ENCODE measurements at places on chromosomes 5 and 9.

GRCh38 chr5:72624641-72625236 lies 117.5 kb upstream of the ZNF366 start:
- DNase-seq: no peak

GRCh38 chr9:86557063-86557766 lies 203.0 kb upstream of the TUT7 start:
- DNase-seq: no peak

DNA sequence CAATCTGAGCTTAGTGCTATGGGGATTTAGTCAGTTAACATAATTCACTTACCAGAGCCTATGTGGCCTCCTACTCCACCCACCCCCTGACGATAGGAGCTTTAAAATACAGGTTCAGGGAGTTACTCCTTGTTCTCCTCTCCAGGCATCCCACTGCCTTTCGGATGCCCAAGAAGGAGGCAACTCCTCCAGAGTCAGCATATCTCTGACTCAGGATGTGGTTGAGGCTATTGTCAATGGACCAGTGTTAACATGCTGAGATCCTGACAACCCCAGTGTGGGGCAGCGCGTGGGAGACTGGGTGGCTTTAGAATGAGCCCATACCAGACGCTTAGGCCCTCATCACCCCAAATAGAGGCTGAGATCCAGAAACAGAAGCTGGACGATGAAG lies 27.4 kb downstream of the BICD2 start:
- DNase-seq: no peak

DNA sequence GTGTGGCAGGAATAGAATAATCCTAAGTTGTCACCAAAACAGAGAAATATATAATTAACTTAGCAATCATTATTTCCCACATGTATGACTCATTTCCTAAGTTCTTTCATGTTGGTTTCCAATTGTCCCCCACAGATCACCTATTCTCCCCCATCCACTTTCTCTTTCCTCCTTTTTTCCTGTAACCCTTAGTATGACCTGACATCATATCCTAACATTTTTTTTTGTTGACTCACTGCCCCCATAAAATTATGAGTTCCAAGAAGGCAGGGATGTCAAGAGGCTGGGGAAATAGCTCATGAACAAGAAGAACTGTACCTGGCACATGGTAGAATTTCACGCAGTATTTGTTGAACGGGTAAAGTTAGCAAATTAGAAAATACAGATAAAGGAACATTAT lies 186.7 kb downstream of the DCP2 start:
- DNase-seq: no peak

DNA sequence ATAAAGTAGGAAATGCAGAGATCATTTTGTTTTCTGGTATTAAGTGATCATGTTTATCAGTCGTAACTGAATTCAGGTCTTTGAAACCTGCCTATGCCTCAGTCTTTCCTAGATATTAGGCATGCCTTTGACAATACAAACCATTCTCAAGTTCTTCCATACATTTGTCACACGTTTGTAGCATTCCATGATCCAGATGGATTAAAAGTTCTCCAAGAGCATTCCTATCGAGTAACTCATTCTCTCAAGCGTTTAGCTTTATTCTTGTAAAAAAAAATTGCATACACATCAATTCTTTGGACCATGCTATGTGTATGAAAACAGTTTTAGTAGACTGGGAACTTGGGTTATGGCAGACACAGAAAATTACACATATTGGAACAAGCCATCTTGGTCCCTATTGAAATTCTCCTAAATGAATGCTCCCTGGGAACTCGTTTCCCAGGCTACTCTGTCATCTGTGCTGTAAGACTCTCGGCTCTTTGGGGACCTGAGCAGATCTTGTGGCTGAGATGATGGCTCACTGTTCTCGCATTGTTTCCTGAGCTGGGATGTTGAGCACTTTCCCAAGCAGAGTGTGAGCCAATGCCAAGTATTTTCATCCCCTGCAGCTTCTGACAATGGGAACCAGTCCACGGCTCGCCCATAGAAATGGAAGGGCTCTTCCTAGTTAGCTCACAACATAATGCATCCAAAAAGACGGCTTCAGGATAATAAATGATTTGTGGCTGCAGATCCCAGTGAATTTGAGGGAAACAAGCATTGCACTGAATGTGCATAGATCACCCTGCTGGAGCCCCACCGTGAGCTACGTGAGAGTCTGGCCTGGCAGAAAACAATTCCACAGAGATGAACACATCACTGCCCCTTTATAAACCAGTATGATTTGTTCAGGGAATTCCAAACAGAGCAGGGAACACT lies 230.2 kb downstream of the IRX1 start:
- no peak for DNase-seq

DNA sequence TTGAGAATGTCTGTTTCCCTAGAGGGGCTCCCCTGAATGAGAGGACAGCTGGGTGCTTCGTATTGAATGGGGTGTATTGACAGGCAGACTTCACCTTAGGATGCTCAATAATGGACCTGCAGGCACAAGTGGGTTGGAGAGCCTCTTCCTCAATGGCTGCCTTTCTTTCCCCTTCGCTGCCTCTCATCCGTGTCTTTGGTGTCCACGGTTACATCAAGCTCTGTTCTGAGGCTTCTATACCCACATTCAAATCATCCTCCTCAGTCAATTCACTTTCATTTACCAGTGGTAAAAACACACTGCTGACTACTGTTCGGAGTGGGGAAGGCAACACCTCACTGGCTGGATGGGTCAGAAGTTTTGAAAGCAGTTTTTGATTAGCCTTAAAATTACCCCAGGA lies 20.6 kb downstream of the LIX1 start:
- DNase-seq: no peak

- no peak for DNase-seq
Measured at GRCh38 chr9:29691758-29692407, 2118.6 kb upstream of the C9orf72 start.

DNA sequence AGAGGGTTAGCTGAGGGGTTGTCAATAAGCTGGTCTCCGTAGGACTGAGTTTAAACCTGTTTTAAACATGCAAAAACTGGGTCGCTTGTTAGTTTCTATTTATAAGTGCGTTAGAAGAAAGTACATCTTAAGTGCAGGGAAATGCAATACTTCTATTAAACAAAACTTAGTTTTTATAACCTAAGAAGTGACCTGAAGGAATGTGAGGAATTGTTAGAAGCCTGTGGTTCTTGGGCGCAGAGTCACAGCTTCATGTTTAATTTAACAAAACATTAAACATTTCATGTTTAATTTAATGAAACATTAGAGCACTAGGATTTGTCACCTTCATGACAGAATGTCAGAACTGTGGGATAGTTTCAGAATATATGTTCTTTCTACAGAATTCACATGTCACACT lies 469.2 kb upstream of the WWC1 start:
- DNase-seq: no peak

- no peak for DNase-seq
Measured at GRCh38 chr5:176889321-176890280, 9.5 kb downstream of the HK3 start.

GRCh38 chr5:37776826-37777225 lies 63.0 kb downstream of the GDNF start:
- no peak for DNase-seq

DNA sequence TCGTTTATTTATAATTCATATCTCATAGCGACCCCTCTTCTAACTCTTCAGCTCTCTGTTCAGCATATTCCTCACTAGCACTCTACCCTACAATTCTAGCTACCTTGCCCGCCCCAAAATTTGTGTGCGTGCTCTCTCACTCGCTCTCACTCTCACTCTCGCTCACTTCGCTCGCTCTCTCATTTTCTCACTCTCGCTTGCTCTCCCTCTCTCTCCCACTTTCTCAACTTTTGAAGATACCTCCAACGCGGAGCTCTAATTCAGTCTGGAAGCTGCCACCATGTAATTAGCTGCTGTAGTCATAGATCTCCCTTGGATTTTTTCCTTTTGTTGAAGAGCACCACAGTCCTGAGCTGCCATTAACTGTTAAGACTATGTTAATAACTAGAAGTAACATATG lies 30.4 kb downstream of the GPR21 start:
- DNase-seq: no peak

DNA sequence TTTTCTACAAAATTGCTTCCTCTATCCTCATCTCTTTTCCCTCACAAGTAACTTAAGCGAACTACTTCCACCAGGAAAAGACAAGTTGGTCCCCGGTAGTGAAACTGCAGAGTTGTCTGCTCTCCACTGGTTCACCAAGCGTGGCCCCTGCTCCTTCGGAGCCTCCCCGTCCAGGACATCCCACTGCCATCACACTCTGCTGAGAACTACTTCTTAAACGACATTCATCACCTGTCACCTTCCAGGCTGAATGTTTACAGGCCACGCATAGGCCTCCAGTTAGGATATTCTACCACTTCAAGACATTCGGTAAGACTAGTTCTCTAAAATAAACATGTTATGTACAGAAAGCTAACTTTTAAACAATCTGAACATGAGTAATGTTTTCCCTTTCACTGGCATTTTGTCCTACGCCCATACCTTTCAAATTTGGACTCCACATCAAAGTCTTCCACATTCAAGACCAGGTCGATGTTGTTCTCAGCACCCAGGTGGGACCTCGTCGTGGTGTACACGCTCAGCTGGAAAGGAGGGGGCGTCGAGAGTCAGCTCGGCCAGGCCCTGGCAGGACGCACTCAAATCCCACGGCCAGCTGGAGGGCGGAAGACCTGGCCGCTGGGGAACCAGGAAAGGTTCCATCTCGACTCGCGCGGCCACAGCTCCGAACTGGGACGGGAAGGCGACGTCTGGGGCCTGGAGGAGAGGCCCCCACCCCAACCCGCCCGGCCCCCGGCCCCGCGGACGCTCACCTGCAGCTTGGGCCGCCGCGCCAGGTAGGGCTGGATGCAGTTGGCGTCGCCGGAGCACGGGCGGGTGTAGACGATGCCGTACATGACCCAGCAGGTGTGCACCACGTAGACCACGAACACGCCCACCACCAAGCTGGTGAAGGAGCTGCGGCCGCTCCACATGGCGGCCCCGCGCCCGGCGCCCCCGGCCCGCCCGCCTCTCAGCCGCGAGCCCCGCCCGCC lies 683 bp downstream of the CLPTM1L start:
- DNase-seq: peak; percentile 6

DNA sequence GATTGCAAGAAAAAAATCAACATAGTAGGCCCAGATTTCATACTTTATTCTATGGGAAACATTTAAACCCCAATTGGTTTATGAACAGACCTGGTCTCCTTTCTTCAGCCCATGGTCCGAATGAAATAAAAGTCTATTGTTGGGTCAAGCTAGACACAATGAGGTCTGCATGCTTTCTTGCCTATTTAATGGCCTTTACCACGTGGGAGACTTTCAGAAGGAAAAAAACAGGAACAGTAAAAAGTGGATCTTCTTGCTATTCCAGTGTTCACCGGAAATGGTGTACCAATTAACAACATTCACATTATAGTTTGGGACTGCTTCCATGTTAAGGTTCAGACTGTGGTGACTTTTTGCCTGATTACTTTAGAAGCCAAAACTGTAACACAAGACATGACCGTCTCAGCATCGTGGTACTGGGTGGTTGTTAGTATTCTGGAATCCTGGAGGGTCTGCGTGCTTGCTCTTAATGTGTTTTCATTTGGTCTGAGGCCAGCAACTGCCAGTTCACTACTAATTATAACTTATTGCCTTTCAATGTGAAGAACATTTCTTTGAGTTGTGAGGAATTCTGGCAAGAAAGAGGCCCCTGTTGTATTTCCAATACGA lies 85.4 kb upstream of the PRRC1 start:
- no peak for DNase-seq

DNA sequence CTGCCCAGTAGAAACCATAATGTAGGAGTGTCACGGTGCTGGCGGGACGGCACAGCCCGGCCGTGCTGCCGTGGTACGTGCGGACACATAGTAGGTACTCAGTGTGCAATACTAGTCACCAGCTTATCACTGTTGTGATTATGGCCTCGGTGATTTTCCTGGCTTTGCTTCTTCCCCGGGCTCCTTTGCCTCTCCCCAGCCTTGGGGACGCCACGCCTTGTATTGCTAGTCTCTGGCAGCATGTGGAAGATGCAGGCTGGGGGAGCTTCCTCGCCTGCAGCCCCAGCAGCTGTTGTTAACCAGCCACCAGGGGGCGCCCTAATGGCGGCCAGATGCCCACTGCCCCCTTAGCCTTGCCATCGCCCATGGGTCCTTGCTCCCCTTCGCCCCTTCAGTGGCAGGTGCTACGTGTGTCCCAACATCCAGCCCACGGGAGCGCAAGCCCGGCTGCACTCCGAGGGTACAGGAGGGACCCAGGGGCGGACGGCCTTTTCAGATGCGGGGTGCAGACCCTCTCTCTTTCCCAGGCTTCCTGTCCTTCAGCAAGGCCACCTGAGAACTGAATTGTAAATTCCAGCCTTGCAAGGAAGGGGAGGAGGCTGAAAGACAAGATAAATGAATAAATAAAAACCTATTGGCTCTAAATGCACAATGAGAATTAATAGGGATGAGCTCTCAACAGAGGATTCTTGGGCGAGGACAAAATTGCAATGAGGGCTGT lies 8.0 kb downstream of the NTNG2 start:
- DNase-seq: peak; percentile 55

- DNase-seq: no peak
Measured at GRCh38 chr5:110969502-110969901, 102.0 kb upstream of the TSLP start.

- DNase-seq: no peak
Measured at GRCh38 chr9:127735530-127736185, 564 bp upstream of the TOR2A start.

DNA sequence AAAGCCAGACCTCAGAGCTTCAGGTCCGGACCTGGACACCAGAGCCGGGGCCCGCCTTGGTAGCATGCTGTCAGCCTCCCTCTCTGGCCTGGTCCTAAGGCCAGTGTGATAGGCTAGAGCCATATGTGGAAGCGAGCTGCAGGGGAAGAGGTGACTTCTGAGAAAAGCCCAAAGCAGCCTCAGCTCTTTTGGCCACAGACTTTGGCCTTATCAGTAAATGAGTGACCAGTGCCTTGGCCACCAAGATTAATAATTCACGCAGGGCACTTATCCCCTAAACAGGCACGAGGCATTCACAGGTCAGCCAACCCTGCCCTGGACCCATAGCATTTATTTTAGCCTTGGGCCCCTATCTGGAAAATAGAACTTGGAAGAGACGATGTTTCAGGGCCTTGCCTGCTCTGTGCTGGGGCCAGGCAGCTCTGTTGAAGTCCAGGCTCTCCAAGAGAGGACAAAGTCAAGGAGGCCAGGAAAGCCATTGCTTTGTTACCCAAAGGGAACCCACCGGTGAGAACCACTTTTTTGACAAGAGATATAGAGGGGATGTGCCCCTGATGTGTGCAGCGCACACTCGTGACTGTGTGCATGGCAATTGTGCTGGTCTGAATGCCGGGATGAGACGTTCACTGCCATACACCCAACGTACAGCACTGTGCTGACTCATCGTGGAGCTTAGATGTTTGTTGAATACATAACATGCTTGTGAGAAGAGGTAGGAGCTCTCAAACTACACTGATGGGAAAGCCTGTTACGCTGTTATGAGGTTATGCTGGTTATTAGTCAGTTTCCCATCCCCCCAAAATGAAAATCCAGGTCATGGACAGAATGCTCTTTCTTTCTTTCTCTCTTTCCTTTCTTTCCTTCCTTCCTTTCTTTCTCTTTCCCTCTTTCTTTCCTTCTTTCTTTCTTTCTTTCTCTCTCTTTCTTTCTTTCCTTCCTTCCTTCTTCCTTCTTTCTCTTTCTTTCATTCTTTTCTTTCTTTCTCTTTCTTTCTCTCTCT lies 5.0 kb upstream of the SLC34A1 start:
- DNase-seq: no peak

GRCh38 chr9:13552606-13553215 lies 273.2 kb upstream of the MPDZ start:
- DNase-seq: no peak

Measured in CD4-positive, alpha-beta memory T cell (primary cell).